HFF-Myc (cell line): ENCODE measurements at places on chromosomes 4 and X.

GRCh38 chrX:19593690-19594089 lies 78.4 kb upstream of the MAP3K15 start:
- DNase-seq, result no peak

DNA sequence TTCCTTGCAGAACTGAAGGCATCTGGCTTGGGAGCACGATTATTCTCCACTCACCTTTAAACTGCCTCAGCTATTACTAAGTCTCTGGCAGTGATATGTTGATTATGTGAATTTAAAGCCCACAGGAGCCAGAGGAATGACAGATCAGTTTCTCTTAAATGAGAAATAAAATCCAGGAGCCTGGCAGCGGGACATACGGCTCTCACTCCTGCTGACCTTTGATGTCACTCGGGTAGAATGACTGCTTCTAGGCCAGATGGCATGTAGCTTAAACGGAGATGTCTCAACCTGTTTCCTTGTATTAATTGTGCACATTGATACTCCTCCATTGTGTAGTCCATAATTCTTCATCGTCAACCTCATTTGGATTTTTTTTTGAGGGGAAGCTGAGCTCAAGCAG lies 4.0 kb upstream of the CBLL2 start:
- DNase-seq, result no peak

DNA sequence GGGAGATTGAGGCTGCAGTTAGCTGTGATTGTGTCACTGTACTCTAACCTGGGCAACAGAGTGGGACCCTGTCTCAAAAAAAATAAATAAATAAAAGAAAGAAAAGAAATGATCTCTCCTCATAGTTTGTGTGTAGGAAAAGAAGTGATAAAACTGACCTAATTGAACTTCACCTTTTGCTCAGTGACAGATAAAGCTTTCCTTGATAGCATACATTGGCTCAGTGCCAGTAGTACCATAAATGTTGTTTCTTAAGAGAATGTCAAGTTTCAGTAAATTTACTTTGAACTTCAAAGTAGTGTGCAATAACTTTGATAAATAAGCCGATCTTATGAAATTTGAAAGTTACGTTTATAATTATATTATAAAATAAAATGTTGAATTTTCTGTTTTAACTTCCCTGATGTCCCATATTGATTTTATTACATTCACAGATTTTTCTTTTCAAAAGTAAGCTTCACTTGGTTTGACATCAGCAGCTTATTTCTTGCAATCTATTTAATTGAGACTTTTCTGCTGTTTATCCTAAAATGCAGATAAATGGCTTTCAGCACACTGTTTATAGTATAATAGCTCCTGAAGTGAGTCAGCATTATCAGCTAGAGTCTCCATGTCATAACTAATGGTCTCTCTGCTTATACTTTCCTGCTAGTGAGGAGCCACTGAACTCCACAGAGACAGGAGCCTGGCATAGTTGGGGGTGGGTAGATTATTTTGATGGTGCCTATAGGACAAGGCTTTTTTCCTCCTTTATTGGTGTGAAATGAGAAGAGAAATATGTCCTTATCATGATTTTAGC lies 330.1 kb downstream of the BMPR1B start:
- DNase-seq, result no peak

- DNase-seq, result peak; percentile 11
Observed at GRCh38 chrX:107154787-107155620, 36.4 kb upstream of the RBM41 start.

DNA sequence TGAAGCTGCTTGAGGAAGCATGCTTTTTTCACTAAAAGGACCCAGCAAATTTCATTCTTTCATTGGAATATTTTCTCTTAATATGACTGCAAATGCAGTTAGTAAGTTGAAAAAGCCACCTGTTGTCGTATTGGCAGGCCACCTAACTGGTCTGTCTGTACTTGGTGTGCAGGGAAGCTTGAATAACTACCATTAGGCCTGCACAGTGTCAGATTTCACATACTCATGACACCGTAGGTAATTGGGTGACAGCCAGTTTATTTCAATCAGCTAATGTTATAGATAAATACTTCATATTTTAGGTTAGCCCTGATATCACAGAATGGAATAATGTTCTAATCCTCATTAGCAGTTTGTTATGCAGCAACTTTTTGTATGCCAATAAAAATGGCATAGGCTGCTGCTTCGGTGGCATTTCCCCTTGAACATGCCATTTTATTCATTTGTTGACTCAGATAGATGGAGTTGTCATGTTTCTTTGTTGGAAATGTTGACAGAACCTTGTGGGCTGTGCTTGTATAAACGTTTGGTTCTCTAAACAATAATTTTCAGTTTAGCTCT lies 173.7 kb downstream of the RPA4 start:
- DNase-seq, result no peak

DNA sequence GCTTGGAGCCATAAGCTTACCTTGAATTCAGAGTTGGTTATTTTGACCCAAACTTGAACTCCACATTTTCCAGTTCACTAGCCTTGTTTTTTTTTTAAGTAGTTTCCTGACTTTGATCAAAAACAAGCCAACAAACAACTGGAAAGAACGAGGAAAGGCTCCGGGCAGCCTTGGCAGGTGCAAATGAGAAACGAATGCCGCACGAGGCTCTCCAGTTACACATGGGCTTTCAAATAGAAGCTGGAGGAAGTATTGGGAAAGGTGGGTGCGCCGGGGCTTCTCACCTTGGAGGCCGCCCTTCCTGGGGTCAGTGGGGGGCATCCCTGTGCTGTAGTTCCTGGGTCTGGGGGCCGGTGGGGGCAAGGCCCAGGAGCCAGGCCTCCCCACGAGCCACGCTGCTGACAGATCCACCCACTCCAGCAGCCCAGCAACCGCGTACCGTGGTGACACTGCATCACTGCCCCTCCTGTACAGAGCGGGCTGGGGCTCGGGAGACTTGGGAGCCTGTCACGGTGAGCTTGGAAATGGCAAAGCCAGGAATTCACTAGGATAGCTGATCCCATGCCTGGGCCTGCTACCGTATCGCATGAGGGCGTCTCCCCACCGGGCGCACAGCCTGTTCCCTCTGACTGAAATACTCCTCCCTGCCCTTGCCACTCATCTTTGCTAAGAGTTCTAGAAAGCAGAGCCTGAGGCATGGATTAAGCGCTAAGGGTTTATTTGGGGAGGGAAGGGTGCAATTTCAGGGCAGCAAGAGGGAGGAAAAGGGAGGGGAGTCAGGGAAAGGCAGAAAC lies 50.9 kb upstream of the ADRA2C start:
- no peak for DNase-seq

DNA sequence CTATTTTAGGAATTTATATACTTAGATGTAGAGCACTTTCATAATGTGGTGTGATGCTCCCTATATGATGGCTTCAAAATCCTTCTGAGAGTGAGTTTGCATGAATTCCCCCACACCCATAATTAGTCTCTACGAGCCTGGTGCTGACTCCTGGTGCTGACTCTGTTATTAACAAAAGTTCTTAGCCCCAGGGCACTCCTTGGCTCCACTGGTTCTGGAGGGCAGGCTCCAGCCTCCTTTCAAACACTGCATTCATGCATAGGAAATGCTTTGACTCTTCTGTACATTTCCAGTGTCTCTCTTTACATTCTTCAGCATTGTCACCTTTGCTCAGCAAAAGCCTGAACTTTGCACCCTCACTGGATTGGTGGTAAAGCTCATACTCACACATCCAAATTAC lies 64.0 kb downstream of the LNX1 start:
- no peak for DNase-seq
